NCI-H2029 (cell line): ENCODE measurements at places on chromosomes 16 and 17.
A peak's percentile ranks its signal among the peaks of the same experiment; 100 is the strongest.

- DNase-seq = no peak
Observed at GRCh38 chr17:34201767-34202166, 53.3 kb upstream of the CCL2 start.

DNA sequence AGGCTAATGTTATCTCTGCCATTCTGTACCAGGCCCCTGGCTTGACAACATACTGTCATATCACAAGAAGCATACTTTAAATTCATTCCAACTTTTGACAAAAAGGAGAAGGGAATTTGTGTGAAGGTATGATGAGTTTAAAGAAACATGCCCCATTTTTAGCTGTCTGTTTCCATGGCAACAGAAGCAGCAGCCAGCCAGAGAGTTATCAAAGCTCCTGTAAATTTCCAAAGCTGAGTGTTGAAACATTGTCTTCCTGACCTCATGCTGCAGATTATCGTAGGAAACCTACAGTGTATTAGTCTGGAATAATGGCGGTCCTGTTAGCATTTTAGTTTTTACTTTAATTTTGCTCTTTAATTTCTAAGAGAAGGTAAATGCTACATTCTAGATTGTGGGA lies 124.9 kb downstream of the MRTFB start:
- no peak for DNase-seq

DNA sequence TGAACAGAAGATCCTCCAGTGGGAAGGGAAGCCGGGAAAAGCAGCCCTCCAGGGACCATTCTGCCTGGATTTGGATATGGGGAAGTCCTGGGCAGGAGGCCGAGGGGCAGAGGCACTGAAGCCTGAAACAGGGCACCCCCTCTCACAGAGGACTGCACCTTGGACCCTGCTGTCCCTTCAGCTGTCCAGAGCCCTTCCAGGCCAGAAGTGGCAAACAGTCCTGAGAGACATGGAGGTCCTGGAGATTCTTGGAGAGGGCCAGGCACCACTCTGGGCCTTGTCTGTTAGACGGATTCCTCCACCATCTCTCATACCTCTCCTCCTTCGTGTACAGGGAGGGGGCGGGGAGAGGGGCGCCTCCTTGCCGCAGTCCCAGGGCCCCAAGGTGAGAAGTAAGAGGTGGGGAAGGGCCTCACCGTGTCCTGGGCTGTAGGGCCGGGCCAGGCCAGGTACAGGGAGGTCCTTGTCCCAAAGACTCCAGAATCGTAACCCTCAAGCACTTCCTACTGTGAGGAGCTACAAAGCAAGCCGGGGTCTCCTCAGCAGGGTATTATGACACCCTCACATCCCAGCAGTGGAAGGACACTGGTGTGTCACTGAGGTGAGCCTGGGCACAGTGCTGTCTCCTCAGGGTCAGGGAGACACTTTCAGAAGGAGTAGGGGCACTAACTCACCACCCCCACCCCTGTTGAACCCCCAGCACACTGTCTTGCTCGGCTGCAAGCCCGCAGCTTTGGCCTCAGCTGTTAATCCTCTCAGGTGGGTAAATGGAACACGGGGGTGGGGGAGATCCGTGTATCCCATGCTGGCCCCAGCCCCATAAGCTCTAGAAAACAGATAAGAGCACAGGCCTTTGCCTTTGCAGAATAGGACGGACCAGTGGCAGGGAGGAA lies 16.6 kb upstream of the TBX2 start:
- no peak for DNase-seq

GRCh38 chr17:2266045-2266864 lies 37.3 kb downstream of the SMG6 start:
- DNase-seq = no peak

DNA sequence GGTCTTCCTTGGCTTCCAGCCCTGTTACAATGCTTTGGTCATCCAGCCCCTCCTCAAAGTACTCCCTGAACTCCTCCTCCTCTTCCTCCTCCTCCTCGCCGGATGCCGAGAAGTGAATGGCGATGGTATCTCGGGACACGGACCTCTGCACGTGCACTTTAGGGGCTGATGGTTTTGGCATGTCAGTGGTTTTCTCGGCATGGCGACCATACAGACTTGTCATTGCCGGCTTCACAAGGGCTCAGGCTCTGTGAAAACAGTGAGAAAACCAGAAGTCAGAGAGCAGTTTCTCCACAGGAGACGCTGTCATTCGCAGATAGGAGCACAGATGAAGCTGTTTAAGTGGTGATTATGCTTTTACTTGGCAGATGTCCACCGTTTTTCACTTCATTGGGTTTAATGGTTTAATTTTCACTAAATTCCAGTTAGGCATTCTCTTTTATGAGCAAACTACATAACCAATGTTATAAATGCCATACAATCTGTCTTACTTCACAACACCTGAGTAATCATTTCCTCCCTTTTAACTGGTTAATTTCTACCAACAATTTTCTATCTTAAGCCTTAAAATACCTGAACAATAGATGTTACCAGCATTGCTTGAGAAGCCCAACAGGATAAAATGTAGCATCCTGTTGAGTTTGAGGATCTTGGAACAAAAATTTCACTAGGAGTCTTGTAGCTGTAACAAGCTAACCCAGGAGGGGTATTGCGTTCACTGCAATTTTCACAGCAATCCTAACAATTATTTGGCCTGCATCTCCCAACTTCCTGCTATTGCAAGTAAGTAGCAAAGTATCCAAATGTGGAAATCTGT lies 48.9 kb downstream of the TEX2 start:
- no peak for DNase-seq

DNA sequence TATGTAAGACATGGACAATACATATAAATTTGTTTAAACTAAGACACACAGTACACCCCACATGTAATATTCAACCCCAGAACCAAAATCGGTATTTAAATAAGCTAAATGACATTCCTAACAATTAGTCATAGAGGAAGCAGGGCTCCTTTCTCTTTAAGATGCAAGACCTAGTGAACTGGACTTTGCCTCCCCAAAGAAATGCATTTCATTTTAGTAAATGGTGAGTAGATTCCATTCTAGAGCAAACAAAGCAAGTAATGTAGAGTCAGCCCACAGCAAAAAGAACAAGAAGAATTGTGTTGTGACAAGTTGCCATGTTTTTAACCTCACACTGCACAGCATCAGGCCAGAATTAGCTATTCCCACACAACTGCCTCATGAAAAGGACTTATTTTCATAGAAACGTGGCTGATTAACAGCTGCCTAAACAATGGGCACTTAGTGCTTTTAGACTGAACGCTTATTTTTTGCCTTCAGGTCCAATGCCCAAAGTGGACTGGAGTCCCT lies 14.4 kb downstream of the DNAJC7 start:
- DNase-seq = no peak

DNA sequence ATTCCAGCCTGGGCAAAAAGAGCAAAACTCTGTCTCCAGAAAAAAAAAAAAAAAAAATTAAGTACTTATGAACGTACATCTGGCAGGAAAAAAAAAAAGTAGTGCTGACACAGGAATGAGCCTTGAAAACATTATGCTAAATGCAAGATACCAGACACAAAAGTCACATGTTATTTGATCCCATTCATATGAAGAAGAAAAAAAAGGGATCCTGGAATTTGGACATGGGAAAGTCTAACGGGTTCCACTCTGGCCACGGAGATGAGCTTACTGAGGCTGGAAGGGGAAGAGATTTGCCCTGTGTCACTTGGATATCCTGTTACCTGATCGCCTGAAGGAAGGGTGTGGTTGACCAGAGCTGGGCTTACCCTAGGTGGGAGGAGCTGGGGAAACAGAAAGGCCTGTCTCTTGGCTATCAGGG lies 251.9 kb downstream of the PARN start:
- DNase-seq = peak; percentile 32

- DNase-seq = no peak
Observed at GRCh38 chr17:14282726-14283125, 18.2 kb upstream of the HS3ST3B1 start.

DNA sequence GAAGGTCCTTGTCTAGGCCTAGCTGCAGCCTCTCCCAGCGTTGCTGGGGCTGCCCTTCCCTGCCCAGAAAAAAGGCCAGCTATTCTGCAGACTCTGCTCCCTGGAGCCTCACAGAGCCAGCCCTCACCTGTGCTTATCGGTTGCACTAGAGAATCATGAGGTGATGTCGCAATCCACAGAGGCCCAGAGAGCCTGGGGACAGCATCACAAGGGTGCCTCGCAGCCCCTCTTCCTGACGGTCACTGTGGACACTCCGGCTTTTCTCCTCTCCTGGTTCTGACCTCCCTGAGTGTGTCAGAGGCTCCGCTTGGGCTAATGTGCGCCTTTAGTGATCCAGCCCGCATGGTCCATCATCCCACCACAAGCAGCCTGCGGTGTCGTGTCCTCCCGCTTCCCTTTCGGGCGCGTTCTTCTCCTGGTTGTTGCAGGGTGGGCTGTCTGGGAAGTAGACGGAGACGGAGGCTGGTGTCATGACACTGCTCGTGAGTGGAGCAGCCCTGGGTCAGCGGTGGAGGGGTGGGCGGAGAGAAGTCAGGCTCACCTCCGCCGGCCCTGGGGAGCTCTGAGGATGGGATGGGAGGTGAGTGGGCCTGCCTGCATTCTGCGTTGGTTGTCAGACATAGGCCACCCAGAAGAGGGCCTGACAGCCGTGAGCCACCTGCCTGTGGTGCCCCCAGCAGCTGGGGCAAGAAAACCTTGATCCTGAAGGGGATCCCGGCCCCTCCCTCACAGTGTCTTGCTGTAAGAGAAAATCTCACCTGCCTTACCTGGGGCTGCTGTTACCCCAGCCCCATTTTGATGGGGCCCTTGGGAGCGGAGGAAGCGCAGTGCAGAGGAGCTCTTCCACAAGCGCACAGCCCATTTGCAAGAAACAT lies 165.9 kb upstream of the CHMP6 start:
- no peak for DNase-seq

- DNase-seq = no peak
Observed at GRCh38 chr17:49993423-49994060, 1.5 kb downstream of the DLX3 start.

DNA sequence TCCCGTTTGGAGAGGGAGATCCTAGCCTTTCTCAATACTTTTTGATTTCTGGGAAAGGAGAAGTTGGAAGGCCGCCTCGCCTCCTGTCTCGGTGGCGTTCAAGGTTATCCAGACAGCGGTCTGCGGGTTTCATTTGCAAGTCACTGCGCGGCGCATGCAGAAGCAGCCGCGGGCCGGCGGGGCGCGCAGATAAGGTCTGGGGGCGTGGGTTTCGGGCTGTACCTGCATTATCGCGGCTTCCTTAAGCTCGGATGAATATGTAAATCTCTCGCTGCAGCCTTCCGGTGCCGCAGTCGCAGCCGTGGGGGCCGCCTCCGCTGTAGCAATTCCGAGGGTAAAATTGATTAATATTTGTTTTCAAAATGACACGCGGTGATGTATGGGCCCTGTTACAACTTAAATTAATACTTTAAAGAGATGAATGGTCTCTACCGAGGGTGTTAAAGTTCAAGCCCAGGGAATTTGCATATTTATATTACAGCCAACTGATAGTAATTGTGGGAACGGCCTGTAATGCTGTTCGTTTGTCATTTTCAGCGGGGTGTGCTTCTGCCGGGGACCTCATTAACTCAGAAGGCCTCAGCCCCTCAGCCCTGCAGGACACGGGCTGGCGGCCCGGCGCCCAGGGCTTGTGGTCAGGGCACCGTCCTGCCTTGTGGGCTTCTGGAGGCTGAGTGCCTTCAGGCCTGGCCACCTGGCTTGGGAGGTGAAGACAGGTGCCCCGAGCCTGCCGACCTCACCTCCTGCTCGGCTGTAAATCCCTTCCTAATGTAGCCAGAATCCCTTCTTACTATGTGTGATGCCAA lies 99.4 kb downstream of the CYLD start:
- DNase-seq = no peak

DNA sequence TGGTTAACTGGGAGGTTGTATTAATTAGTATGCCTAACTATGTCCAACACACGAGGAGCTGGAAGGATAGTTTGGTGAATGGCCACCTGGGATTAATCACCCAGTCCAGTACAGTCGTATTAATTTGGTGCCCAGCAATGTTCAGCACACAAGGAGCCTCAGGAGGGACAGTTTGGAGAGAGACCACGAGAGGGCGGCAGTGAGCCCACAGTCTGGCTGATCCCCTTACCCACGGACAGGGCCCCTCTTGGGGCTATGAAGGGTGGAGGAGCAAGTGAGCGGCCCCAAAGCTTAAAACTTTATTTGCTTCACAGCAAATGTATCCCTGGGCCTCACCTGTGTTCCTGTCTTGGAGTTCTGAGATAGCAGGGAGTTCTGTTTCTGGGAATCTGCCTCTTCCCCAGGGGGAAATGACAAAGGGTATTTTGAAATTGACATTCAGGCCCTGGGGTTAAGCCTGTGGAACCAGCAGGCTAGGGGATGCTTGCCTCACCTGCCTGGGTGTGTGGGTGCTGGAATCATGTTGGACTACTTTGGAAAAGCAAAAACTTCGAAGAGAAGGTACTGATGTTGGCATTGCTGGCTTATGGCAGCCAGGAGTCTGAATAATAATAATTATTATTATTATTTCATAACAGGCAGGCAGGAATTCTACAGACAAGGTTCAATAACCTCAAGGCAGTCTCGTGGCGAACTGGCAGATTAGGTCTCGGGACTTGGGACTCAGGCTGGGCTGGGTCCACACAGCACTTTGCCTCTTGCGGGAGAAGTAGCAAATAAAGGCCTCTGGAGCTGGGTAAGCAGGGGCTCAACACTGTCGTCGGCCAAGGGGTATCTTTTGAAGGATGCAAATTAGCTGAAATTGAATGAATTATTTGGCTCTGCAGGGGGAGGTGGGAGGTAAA lies 227.6 kb upstream of the ASIC2 start:
- DNase-seq = no peak

- no peak for DNase-seq
Observed at GRCh38 chr17:77190576-77190975, 49.8 kb downstream of the SEC14L1 start.

DNA sequence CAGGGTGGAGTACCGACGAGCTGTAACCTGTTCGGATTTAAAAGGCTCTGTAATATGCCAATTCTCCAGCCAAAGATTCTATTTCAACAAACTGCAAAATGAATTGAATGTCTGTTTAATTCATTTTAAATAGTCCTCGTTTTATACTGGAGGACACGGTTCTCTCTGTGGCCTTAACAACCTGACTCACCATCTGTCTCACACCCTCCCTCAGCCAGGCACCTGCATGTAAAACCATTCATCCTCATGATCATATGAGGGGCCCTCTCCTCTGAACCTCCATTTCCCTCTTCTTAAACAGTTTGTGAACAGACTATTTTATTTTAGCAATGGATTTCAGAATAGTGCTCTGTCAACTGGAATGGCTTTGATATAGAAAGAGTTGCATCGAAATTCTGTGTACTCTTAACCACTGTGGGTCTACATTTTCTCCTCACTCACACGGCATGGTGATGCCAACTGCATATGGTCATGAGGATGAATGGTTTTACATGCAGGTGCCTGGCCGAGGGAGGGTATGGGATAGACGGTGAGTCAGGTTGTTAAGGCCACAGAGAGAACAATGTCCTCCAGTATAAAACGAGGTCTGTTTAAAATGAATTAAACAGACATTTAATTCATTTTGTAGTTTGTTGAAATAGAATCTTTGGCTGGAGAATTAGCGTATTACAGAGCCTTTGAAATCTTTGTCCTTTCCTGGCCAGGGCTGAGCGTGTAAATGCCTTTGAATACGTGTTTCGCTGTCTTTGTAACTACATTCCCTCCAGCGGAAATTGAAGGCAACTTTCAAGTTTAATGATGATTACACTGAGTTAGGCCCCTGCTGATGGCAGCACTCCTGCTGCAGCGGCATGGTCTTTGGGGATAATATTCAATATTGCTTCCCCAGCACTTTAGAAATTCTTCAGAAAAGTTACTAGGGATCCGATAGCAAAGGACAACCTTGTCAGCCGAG lies 329.6 kb downstream of the SNX29 start:
- DNase-seq = no peak

- no peak for DNase-seq
Observed at GRCh38 chr17:909642-910323, 69.8 kb downstream of the NXN start.
